ENCODE measurements at places on chromosomes 13 and 19. TPM values are rescaled to one million over a fixed set of nuclear protein-coding genes. Genes with fewer than 3 reads are reported as not detected.

NRTN gene
- total RNA-seq, result 12.7 TPM

ATP4A gene
- not detected for total RNA-seq

RETN gene
- total RNA-seq, result not detected

SELENOV gene
- not detected for total RNA-seq

MUC16 gene
- not detected for total RNA-seq

PRR20B gene
- total RNA-seq, result not detected

DNA sequence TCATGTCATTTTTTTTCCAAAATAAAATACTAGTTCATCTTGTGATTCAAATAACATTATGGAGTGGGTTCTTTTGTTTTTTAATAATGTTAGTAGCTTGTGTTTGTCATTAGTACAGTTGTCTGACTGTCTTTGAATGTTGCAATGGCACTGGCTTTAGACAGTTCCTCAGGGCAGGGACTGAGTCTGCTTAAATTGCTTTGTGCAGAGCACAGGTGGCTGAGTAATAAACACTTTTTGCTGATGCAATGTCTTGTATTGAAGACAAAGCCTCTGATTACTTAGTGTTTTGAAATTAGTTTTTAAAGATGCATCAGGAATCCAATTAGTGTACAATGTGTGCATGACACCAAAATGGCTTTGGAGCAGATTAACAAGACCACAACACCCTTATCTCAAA is 88.7 kb upstream of the PCDH9 start:
- no peaks in the 10 kb centered on the region for H3K27me3 ChIP-seq
- no peak overlapping the region for H3K27ac ChIP-seq

DNA sequence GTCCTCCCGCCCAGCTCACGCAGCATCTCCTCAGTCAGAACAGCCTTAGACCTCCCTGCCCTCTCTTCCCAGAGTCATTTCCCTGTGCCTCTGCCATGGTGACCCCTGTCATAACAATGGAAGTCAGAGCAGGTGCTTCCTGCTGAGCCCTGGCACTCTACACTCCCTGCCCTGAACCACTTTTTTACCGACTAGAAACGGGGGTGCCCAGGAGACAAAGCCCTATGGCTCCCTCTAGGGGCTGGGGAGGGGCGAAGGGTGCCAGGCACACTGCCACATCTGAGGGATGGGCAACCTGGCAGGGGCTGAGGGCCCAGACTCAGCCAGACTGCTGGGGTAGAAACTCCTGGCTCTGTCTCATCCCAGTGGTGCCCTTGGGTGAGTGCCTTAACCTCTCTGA is 16.4 kb downstream of the ZNF574 start:
- H3K36me3 ChIP-seq, result peaks cover 22% of the 10 kb centered on the region
- H3K4me1 ChIP-seq, result peaks cover 34% of the 10 kb centered on the region
- H3K27ac ChIP-seq, result no peak overlapping the region
- H3K4me3 ChIP-seq, result no peak overlapping the region

DNA sequence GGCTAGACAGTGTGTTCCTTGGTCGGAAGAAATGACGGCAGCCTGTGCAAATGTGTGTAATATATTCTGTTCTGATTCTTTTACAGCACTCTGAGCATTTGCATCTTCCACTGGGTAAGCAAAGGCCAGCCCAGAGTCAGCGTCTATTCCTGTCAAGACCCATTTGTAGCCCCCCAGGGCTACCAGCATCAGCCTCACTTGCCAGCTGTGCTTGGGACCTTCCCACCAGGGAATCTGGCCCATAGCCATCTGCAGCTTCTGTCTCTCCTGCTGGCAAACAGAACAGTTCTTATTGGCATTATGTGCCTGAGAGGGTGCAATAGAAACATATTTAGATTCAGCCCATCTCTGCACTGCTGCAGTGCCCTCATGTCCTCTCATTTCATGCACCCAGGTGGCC is 6.0 kb upstream of the IGLON5 start:
- no peaks in the 10 kb centered on the region for H3K4me1 ChIP-seq
- no peak for DNase-seq
- H3K4me3 ChIP-seq, result no peak overlapping the region
- H3K27ac ChIP-seq, result no peak overlapping the region
- H3K27me3 ChIP-seq, result peaks cover 5% of the 10 kb centered on the region

- no peaks in the 10 kb centered on the region for H3K36me3 ChIP-seq
- peaks cover 27% of the 10 kb centered on the region for H3K4me1 ChIP-seq
- H3K4me3 ChIP-seq, result peak overlapping the region; percentile 73
- peak overlapping the region; percentile 99 for H3K27ac ChIP-seq
- H3K27me3 ChIP-seq, result no peaks in the 10 kb centered on the region
- peak; percentile 41 for DNase-seq
Measured at GRCh38 chr13:27450921-27451471, 632 bp upstream of the MTIF3 start.

- H3K36me3 ChIP-seq, result no peaks in the 10 kb centered on the region
- H3K4me3 ChIP-seq, result no peak overlapping the region
- no peaks in the 10 kb centered on the region for H3K27me3 ChIP-seq
- no peak for DNase-seq
Measured at GRCh38 chr19:46218160-46218559, 11.4 kb upstream of the IGFL1 start.

- H3K27me3 ChIP-seq, result no peaks in the 10 kb centered on the region
- H3K4me1 ChIP-seq, result peaks cover 80% of the 10 kb centered on the region
- no peak overlapping the region for H3K27ac ChIP-seq
- no peak for DNase-seq
- H3K36me3 ChIP-seq, result no peaks in the 10 kb centered on the region
Measured at GRCh38 chr13:111212517-111212873, 97.4 kb downstream of the ARHGEF7 start.

DNA sequence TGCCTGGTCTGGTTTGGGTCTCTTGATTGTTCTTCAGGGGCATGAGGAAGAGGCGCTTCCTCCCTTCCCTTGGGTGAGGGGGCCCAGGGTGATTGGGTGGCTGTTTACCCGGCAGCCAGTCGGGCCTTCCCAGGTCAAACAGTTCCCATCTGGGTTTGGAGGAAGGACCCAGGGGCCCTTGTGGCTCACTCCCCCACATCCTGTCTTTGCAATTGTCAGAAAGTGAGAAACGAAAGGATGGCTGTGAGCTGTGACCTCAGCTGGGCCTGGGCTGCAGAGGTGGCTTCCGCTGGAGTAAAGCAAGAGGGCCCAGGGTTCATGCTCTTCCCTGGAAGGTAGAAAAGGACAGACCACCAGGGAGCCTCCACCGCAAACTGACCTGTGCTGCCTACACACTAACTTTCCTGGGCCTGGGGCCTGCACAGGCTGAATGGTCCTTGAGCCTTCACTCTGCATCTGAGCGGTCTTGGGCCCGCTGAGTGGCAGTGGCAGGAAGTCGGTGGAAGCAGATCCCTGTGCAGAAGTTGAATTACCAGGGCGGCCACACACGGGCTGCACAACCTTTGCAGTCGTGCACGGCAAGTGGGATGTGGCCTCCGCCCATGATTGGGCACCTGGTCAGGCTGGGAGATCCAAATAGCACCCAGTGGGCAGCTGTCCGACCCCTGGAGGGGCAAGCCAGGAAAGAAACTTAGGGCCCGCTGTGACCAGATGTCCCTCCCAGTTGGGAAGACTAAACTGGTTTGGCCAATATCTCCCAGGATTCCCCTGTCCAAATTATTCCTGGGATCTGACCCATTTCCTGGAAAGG is 5.3 kb upstream of the CD79A start:
- DNase-seq, result no peak
- no peaks in the 10 kb centered on the region for H3K27me3 ChIP-seq
- peaks cover 50% of the 10 kb centered on the region for H3K36me3 ChIP-seq

- no peaks in the 10 kb centered on the region for H3K27me3 ChIP-seq
- peaks cover 13% of the 10 kb centered on the region for H3K36me3 ChIP-seq
- no peak overlapping the region for H3K27ac ChIP-seq
- DNase-seq, result peak; percentile 66
- H3K4me3 ChIP-seq, result peak overlapping the region; percentile 15
Measured at GRCh38 chr19:17109962-17110598, 34.5 kb downstream of the MYO9B start.

- H3K4me1 ChIP-seq, result no peaks in the 10 kb centered on the region
- H3K27me3 ChIP-seq, result no peaks in the 10 kb centered on the region
- DNase-seq, result no peak
- no peak overlapping the region for H3K27ac ChIP-seq
- no peaks in the 10 kb centered on the region for H3K36me3 ChIP-seq
Measured at GRCh38 chr13:59363313-59363712, 800.4 kb downstream of the DIAPH3 start.

GRCh38 chr19:9673912-9674662 is 813 bp downstream of the ZNF562 start:
- no peak for DNase-seq
- H3K36me3 ChIP-seq, result peaks cover 7% of the 10 kb centered on the region
- peak overlapping the region; percentile 64 for H3K4me3 ChIP-seq
- peaks cover 6% of the 10 kb centered on the region for H3K4me1 ChIP-seq
- peak overlapping the region; percentile 85 for H3K27ac ChIP-seq
- no peaks in the 10 kb centered on the region for H3K27me3 ChIP-seq

DNA sequence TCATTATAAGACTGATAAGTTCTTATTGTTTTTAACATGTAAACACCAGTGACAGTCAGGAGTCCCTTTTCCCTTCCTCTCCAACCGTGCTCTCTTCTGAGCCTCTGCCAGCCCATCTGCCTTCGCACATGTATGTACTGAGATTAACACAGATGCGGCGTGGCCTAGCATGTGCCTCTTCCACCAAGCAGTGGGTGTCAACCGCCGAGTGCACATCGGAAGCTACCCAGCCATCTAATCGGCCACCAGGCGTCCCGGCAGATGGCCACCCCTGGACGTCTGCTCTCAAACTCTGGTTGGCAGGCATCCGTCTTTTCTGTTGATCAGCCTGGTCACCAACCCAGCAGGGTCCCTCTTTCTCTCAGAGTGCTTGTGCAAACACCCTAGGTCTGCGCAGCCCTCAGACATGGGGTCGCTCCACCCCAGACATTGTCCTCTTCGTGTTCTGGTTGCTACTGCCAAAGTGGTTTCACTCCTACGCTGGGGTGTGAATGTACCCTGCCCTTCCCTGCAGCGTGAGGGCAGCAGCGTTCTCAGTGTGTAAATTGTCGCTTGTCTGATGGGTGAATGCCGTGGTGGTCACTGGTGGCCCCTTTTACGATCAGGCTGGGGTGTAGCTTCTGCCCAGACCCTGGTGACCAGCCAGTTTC is 57.7 kb upstream of the LDLR start:
- no peaks in the 10 kb centered on the region for H3K27me3 ChIP-seq
- no peak for DNase-seq
- H3K4me1 ChIP-seq, result no peaks in the 10 kb centered on the region
- peaks cover 49% of the 10 kb centered on the region for H3K36me3 ChIP-seq

DNA sequence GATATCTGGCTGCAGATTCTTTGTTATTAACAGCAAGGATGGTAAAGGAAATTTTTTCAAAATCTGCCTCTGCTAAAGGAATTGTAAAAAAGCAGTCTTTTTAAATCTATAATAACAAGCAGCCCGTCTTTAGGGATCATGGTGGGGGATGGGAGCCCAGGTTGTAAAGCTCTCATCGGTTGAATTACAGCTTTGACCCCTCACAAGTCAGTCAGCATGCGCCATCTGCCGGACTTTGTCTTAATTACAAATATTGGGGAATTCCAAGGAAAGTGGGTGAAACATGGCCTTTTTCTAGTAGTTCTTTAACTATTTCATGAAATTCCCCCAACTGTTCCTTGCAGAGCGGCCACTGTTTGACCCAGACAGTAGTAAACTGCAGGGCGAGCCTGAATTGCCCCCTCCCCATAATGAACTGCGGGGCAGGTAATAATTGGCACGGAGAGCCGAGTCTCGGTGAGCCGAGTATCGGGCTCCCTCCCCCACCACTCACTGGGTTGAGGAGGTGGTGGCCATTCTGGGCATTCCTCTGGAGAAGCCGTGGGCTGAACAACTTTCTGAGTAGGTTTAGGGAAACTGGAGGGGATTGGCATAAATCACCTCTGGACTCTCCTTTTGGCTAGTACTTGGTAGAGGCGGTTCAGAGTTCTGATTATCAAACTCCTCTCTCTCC is 11.6 kb downstream of the ZNF578 start:
- no peak for DNase-seq
- no peak overlapping the region for H3K4me3 ChIP-seq
- H3K27me3 ChIP-seq, result no peaks in the 10 kb centered on the region
- no peaks in the 10 kb centered on the region for H3K36me3 ChIP-seq
- H3K4me1 ChIP-seq, result no peaks in the 10 kb centered on the region
- no peak overlapping the region for H3K27ac ChIP-seq

DNA sequence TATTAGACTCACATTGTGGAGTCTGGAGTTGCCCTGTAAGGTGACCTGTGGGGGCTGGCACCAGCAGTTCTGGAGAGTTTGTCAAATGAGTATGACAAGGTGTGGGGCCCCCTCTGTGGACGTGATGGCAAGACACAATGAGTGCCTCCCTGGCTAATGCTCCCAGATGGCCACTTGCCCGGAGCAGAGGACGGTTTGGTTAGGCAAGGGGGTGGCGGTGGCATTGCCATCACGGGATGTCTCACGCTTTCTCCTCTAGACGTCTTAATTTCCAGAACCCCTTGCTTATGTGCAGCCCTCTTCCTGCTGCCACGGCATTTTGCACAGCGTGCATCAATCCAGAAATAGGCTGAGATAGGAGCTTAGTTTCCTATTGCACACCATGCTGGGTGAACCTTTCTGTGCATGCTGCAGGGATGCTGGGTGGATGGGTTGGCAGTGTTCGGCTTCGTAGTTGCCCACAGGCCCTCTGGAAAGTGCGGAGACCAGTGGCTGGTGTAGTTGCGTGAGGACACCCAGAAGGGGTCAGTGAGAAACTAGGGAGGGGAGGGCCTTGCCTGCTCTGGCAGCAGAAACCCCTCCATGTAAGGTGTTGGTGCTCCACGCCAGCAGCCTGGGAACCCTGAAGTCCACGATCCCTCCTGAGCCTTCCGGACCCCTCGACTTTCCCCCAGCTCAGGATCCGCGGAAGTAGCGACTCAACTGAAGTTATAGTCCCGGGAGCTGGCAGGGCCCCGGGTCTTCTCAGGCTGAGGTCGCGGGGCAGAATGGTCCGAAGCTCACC is 18.1 kb upstream of the LRP3 start:
- peak overlapping the region; percentile 95 for H3K27ac ChIP-seq
- H3K27me3 ChIP-seq, result no peaks in the 10 kb centered on the region
- H3K4me3 ChIP-seq, result peak overlapping the region; percentile 99
- H3K36me3 ChIP-seq, result no peaks in the 10 kb centered on the region

- no peaks in the 10 kb centered on the region for H3K36me3 ChIP-seq
- no peak overlapping the region for H3K27ac ChIP-seq
- H3K4me3 ChIP-seq, result no peak overlapping the region
Measured at GRCh38 chr13:109804654-109805053, 18.3 kb upstream of the IRS2 start.

GRCh38 chr19:18499055-18499775 is 22.7 kb downstream of the ELL start:
- H3K4me3 ChIP-seq, result no peak overlapping the region
- peaks cover 83% of the 10 kb centered on the region for H3K4me1 ChIP-seq
- H3K36me3 ChIP-seq, result no peaks in the 10 kb centered on the region
- H3K27me3 ChIP-seq, result no peaks in the 10 kb centered on the region
- H3K27ac ChIP-seq, result peak overlapping the region; percentile 77
- DNase-seq, result no peak
